ENCODE measurements at places on chromosomes 12 and 14.

DNA sequence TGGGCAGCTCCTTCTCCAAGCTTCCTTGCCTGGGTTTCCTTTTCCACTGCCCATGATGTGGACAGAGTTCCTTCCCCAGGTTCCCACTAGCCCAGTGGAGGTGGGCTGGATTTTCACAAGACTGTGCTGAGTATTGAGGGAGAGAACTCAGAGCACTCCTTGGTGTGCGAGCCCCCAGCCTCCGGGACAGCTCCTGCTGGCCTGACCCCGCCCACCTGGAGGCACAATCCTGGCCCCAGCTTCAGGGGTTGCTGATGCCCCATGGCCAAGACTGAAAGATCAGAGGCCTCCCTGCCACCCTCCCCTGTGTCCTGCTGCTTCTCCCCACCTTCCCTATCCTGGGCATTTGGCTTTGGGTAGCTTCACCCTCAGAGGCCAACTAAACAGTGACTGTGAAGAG is 7.7 kb downstream of the KCNH3 start:
- no peak for DNase-seq

GRCh38 chr14:63478437-63478852 is 64.7 kb downstream of the PPP2R5E start:
- peak; percentile 46 for DNase-seq

GRCh38 chr14:31968107-31968810 is 108.8 kb upstream of the ARHGAP5 start:
- DNase-seq = no peak

DNA sequence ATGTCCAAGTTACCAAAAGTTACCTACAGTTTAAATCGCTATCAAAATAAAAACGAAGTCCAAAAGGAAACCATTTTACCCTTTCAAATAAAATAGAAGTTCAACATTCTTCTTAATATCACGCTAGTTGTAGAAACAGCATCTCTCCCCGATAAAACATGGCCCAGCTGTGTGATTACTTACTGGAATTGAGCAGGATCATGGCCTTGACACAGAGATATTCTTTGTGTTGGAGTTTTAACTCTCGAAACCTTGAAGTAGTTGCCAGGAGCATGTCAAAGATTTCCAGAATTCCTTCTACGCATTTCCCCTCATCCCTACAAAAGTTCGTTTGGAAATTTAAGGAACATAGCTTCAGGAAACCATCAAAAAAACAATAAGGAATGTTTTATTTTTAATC is 44.8 kb downstream of the ESR2 start:
- DNase-seq = no peak

GRCh38 chr12:1702713-1703112 is 11.8 kb downstream of the ADIPOR2 start:
- no peak for DNase-seq

GRCh38 chr14:77041881-77042545 is 13.5 kb upstream of the IRF2BPL start:
- no peak for DNase-seq

DNA sequence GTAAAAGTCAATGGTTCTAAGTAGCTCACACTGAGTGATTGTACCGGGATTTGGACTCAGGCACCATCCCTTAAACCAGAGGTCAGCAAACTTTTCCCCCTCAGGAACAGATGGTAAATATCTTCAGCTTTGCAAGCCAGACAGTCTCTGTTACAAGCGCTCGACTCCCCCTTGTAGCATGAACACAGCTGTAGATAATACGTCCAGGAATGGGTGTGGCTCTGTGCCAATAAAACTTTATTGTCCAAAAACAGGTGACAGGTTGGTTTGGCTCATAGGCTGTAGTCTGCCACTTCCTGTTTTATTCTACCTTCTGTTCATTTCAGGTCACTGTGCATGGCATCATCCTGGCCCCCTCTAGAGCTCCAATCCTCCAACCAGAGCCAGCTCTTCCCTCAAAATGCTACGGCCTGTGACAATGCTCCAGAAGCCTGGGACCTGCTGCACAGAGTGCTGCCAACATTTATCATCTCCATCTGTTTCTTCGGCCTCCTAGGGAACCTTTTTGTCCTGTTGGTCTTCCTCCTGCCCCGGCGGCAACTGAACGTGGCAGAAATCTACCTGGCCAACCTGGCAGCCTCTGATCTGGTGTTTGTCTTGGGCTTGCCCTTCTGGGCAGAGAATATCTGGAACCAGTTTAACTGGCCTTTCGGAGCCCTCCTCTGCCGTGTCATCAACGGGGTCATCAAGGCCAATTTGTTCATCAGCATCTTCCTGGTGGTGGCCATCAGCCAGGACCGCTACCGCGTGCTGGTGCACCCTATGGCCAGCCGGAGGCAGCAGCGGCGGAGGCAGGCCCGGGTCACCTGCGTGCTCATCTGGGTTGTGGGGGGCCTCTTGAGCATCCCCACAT is 7.6 kb downstream of the BDKRB1 start:
- DNase-seq = no peak

DNA sequence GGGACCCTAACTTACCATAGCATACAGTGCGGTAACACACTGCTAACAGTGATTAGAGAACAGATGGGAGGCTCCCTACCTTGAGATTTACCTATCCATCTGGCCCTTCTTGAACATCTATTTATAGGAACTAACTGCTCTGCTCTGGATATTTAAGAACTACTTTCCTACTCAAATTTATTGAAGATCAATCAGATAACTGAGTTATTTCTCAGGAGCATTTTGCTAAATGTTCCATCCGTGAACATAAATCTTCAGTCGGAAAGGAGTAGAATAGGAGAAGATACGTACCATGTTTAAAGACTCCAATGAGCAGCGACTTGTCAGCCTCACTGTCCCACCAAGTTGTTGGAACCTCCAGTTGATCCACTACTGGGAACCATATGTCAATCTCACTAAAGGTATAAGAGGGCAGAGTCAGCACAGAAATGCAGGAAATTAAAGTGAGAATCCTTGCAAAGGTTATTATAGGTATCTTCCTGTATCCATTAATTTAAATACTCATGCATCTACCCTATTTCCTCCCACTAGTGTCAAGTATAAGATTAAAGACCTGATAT is 15.6 kb upstream of the SUPT16H start:
- DNase-seq = no peak

DNA sequence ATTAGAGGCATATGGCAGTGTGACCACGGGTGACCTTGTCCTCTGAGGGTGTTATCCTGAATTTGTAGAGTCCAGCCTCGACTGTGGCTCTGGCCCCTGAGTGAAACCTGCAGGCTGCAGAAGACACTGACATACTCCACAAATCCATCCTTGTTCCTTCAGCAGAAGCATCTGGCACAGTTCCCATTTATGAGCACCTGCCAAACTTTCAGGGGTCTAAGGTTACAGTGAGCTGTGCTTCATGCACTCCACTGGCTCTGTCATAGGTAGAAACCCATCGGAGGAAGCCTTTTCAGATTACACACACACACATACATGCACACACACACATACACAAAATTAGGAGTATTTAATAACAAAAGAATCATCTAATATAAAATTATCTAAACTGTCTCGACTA is 13.6 kb upstream of the NUAK1 start:
- no peak for DNase-seq

GRCh38 chr12:110582276-110583136 is 612 bp downstream of the PPTC7 start:
- DNase-seq = peak; percentile 65

GRCh38 chr14:54202288-54202687 is 194.5 kb upstream of the CDKN3 start:
- no peak for DNase-seq

DNA sequence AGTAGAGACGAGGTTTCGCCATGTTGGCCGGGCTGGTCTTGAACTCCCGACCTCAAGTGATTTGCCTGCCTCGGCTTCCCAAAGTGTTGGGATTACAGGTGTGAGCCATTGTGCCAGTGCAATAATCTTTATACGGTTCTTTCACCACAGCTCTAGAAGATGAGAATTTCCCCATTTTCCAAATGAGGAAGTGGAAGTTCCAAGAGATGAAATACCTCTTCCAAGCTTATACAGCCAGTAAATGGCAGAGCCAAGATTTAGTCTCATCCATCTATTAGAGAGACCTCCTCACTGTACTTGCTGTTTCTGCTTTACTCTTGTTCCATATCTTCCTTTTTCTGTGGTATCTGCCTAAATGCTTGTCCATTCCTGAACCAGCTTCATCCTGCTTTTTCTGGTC is 3.1 kb upstream of the LMNTD1 start:
- DNase-seq = no peak

DNA sequence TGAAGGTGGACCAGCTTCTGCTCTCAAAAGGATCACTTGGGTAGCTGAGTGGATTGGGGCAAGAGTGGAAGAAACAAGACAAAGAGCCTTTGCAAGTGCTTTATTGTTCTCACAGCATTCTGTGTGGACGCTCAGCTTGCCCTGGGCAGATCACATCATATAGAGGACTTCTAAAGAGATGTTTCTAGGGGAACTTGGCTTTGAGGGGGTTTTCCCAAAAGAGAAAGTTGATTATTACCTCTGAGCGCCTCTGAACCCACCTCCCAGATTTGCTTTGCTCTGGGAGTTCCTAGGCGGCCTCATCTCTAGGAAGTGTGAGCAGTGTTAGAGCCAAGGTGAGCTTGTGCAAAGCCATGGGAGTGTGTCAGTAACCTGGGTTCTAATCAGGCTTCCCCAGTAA is 81.7 kb downstream of the RIN3 start:
- no peak for DNase-seq

DNA sequence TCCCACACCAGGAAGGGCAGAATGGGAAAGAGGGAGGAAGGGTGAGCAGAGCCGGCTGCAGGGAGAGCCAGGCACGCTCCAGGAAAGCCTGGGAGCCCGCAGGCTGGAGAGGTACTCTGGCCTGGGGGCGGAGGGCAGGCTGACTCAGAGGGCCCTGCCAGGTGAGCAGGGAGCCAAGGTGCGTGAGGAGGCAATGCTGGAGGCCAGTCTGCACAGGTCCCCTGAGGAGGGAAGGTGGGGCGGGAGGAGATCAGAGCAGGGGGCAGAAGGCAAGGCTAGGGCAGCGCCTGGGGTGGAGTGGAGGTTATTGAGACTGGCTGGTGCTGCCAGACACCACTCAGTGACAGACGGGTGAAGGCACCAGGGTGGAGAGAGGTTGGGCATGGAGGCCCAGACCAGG is 385.0 kb downstream of the BCL11B start:
- no peak for DNase-seq

DNA sequence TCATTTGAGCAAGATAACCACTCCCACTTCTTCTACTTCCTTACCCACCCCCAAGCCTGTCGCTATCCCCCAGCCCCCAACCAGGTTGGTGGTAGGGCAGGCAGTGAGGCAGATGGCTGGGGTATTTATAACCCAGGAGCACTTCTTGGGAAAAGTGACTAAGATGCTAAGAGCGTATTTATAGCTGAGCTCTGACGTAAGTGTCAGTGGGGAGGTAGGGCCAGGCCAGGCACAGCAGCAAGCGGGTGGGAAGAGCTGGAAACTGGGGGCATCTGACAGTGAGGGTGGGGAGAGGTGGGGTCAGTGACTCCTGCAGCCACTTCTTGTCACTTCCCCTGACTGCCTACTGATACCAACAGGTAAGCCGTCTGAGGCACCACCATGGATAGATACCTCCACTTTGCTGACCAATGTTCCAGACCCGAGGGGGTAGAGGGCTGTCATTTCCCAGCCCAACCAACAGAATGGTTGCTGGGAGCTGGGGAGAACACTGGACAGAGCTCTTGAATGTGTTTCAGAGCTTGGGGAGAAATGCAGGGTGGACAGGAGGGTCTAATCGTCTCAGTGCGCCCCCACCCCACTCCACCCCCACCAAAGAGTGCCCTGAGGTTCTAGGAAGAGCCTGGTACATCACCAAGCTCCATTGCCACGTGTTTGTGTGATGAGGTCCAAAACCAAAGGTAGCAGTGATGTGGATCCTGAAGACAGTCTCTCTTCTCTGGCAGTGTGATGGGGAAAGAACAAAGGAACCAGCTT is 2.7 kb upstream of the INHBE start:
- no peak for DNase-seq

DNA sequence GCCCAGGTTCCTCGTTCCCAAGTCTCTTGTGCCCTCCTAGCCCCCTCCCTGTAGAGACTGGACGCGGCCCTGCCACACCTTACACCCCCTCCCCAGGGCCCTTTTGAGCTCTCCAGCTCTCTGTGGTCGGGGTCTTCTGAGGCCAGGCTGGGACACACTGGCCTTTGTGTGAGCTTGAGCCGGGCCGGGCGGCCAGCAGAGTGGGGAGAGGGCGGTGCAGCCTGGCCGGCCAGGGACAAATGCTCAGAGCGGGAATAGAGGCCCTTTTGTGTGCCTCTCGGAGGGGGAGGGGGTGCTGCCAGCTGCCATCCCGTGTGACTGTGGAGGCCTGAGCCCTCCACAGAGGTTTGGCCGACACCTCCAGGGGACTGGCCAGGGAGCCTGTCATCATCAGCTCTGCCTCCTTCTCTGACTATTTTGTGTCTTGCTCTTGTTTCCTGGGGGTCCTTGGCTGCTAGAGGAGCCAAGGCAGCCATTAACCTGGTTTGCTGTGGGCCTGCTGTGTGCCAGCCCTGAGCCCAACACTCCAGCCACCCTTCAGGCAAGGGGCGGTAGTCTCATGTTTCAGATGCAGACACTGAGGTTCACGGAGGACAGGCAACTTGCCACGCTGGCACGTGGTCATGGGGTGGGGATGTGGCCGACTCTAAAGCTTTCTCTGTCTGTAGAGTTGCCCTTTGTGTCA is 13.6 kb downstream of the FAM222A start:
- DNase-seq = no peak

GRCh38 chr14:36662543-36663403 is 1.1 kb downstream of the PAX9 start:
- no peak for DNase-seq

DNA sequence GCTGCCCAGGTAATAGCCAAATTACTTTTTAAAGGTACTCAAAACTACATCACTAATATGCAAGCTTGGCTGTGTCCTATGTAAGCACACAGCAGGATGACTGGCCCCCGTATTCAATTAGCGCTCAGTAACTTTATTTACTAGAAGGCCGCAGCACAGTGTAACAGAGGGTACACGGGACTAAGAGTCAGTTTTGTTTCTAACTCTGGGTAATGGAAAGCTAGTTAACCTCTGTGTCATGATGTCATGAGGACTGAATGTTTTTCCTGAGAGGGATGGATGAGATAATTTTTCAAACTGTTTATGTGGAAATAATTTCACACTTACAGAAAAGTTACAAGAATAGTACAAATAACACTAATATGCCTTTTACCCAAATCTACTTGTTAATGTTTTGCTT is 27.1 kb downstream of the GALNT4 start:
- DNase-seq = no peak

- DNase-seq = no peak
Measured at GRCh38 chr12:101769865-101770264, 30.6 kb upstream of the SYCP3 start.

- DNase-seq = no peak
Measured at GRCh38 chr12:131634037-131634436, 76.9 kb upstream of the SFSWAP start.

GRCh38 chr12:6767353-6768319 is 1.5 kb downstream of the PTMS start:
- DNase-seq = no peak

DNA sequence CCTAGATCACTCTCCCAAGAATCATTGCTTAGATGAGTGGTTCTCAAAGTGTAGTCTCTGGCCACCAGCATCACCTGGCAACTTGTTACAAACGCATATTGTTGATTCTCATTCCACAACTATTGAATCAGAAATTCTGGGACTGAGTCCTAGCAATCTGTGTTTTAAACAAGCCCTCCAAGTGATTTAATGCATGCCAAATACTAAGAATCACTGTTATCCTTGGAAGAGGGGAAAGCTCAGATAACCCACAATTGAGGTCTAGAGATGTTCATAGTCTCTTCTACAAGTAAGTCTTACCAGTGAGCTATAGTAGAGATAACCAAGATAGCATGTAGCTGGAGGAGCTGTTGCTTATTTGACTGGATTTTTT is 666.6 kb downstream of the DIO2 start:
- no peak for DNase-seq

Data from stimulated activated naive CD8-positive, alpha-beta T cell treated with anti-CD3 and anti-CD28 coated beads, Interleukin-15, amount 100 ng/mL, for 72 hours (primary cell).